Glutamatergic neuron (in vitro differentiated cells): ENCODE measurements at places on chromosomes 2 and 18.
A peak's percentile ranks its signal among the peaks of the same experiment; 100 is the strongest.

- no peak for DNase-seq
Measured at GRCh38 chr18:63264871-63265270, 54.7 kb downstream of the BCL2 start.

GRCh38 chr2:127906206-127906926 is 20.6 kb upstream of the AMMECR1L start:
- no peak for DNase-seq

GRCh38 chr2:63035169-63035568 is 15.5 kb upstream of the OTX1 start:
- DNase-seq: no peak

GRCh38 chr2:42784204-42784880 is 8.0 kb downstream of the HAAO start:
- no peak for DNase-seq

DNA sequence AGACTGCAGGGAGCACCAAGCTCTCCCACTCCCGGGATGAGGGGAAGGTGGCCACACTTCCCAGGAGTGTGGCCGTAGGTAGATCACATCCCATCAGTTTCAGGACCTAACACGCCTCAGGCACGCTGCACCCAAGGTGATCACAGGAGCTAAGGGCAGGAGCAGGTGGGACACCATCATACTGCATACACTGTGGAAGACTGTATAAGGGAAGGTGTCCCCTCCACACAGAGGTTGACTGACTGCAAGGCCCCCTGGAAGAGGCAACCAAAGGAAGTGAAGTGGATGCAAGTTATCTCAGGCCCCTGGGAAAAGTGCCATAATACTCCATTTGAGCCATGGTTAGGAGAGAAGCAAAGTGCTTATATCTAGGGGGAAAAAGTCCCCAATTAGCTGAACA is 351.9 kb upstream of the SMIM21 start:
- no peak for DNase-seq

- DNase-seq: no peak
Measured at GRCh38 chr2:143146815-143147530, 17.8 kb downstream of the ARHGAP15 start.

- DNase-seq: no peak
Measured at GRCh38 chr2:201414099-201415023, 36.9 kb downstream of the TRAK2 start.

- DNase-seq: no peak
Measured at GRCh38 chr2:229410946-229411345, 139.9 kb upstream of the PID1 start.

DNA sequence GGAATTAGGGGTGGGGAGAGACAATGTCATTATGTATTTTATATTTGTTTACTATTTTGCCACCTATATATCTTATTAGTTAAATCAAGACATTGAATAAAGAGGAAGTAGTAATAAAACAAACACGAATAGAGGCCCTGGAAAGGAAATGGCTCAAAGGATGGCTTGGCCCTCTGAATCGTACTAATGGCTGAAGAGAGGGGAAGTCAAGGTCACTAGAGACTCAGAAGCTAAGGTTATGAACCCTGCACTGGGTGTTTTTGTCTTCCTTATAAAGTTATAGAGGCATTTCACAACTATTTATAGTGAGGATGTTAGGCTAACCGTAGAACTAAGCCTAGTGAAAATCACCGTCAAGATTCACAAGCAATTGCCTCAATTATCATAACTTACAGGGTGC is 685.9 kb downstream of the ARHGAP15 start:
- DNase-seq: no peak

DNA sequence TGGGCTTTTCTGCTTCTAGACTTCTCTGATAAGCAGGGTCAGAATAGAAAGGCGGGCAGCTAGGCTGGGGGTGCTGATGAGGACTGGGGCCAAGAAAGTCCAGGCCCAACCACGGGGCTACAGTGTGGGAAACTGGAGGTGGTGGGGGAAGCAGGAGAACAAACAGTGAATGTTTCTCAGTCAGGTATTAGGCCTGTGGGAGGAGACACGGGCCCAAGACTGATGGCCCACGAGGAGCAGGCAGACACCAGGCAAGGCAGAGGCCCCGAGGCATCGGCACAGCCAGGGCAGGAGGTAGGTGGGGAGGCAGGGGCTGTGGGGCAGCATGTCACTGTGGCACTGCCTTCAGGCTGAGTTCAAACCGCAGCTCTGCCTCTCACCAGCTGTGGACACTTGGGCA is 40.7 kb downstream of the KCNIP3 start:
- DNase-seq: no peak

DNA sequence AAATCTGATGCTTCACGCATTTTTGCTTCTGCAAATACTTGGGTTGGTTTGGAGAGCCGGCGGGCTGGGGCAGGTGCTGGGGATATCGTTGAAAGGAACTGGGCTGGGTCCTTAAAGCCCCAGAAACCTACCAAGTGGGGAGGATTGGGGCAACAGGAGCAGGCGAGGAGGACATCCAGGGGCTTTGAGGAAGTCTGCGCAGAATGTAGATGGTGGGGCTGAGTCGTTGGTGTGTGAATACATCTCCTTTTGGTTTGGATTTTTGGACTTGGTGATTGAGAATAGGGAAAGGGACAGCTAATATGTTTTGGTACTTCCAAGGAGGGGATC is 1.1 kb downstream of the DCC start:
- no peak for DNase-seq

GRCh38 chr2:3160751-3161330 is 216.8 kb downstream of the EIPR1 start:
- DNase-seq: no peak

- no peak for DNase-seq
Measured at GRCh38 chr2:98479371-98479770, 34.7 kb downstream of the INPP4A start.

DNA sequence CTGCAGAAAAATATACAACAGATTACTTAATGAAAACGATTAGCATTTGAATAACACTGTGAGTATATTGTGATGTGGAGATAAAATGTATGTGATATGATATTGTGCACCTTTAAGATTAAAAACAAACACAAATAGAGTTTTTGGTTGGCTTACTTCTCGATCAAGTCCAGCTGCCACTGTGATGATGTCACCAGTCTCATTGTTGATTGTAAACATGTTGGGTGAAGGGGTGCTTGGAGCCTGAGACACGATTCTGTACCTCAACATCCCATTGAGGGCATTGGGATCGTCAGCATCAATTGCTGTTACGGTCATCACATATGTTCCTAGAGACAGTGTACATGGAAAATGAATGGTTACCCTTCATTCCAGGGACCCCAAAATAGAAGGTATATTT is 174.1 kb downstream of the CDH2 start:
- no peak for DNase-seq

GRCh38 chr2:157839162-157839801 is 36.8 kb downstream of the ACVR1 start:
- peak; percentile 67 for DNase-seq

GRCh38 chr2:72923833-72924352 is 6.6 kb downstream of the EMX1 start:
- DNase-seq: no peak

DNA sequence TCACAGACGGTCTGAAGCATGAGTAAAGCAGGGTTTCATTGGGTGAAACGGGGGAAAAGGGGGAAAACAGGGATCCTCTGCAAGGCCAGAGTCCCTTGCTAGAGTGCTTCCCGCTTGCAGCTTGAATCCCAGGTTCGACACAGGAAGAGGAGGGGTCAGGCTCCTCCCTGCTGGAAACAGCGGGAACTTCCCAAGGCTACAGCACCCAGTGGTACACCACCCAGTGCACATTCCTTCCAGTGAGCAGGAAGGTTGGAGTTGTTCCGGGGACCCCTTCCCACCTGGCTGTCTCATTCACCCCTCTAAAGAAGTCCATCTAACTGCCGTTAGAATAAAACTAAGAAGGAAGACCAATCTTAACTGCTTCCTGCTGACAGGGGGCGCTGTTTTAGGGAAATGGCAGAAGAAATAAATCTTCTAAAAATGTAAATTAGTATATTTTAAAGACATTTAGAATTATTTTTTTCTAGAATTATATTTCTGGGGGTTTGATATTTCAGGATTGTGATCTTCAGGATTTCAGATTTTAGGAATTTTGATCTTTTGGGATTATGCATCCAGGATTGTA is 230.9 kb downstream of the RBM43 start:
- no peak for DNase-seq

DNA sequence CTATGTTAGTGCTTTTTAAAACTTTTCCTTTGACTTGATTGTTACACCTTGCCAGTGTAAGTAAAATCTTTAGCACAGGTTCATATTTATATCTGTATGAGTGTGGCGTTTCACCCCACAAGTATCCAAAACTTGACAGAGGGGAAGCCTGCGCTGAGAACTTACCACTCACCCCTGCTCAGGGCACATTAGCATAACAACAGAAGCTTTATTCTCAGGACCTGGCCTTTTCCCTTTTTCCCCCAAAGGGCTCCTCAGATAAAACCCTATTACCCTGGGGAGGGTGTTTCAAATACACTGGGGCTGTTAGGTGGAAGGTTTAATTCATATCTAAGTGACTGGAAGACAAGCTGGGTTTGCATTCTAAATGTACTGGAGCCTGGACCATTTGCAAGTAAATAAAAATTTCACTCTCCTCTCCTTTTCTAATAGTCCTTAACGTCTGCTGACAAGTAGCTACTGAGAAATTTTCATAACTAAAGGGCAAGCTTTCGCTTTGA is 276.6 kb downstream of the RNF152 start:
- DNase-seq: no peak

GRCh38 chr2:85760371-85760770 is 6.6 kb downstream of the ATOH8 start:
- no peak for DNase-seq

DNA sequence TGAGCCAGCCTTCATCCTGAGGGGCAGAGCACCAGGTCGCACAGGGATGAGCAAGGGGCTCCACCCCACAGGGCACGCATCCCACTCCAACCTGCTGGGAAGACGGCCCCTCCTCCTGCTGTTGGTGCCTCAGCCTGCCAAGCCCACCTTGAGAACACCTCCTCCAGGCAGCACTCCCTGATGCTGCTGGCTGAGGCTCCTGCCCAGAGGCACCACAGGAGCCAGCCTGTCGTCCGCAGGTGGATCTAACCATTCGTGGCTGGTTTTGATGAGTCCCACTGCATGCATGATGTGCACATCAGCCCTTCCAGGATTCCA is 58.4 kb downstream of the BIN1 start:
- DNase-seq: no peak

- DNase-seq: no peak
Measured at GRCh38 chr18:34799291-34799690, 89.2 kb downstream of the DTNA start.

DNA sequence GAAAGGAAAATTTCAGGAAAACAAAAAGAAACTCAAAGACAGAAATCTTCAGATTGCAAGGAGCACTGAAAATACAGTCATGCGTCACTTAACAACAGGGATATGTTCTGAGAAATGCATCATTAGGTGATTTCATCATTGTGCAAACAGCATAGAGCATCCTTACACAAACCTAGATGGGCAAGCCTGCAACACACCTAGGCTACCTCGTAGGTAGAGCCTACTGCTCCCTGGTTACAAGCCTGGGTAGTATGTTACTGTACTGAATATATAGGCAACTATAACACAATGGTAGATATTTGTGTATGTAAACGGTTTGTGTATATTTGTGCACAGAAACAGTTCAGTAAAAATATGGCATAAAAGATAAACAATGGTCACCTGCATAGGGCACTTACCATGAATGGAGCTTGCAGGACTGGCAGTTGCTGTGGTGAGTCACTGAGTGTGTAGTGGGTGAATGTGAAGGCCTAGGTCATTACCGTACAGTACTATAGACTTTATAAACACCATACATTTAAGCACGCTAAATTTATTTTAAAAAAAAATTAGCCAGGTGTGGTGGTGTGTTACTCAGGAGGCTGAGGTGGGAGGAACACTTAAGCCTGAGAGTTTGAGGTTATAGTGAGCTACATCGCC is 33.4 kb downstream of the SFXN5 start:
- DNase-seq: no peak

- no peak for DNase-seq
Measured at GRCh38 chr2:29084554-29084953, 10.2 kb upstream of the PCARE start.

DNA sequence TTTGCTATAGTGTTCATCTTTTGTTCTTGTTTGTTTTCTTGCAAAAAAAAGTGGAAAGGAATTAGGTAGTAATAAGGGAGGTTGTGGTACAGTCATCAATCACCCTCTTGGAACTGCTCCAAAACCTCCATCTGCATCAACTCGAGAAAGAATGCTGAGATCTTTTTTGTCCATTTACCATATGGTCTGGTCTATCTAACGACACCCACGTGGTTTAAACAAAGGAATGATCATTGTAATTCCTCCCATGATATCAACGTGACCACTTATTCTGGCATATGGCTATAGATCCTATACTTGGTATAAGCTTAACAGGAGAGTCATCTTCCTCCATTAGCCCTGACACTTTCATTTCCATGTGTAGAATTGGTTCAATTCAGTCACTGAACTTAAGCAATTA is 1025.3 kb upstream of the NXPH2 start:
- DNase-seq: no peak

DNA sequence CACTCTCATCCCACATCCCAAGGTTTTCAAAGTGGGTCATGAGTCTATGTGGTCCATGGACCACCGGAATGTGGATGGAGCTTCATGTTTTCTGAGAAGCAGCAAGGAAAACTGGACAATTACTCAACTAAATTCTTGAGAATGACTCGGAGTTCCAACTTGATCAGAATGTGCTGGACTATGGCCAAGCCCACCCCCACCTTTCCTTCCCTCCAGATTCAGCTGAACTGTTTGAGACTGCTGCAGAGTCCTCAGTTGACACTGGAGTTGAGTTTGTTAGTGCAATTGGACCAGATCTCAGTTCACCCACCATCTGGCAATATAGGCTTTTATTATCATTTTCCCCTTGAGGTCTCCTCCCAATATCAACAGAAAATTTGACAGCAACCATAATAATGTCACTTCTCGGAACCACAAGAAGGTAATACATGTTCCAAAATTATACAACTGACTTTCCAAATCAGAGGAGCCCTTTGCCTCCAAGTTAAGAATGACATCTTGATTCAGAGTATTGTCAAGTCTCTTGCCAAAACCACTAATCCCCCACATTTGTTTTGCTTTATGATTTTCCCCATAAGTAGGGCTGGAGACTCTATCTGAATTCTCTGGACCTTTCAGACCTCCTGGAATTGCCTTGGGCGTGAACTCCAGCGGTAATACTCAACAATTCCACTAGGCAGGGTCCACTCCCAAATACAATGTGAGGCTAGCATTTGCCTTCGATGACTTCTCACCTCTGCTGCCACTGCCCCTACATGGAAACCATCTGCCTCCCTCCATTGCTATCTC is 8.8 kb downstream of the COL4A4 start:
- DNase-seq: no peak
